ENCODE measurements at places on chromosomes 3 and 15. TPM values are rescaled to one million over a fixed set of nuclear protein-coding genes. Genes with fewer than 3 reads are reported as not detected.

DNA sequence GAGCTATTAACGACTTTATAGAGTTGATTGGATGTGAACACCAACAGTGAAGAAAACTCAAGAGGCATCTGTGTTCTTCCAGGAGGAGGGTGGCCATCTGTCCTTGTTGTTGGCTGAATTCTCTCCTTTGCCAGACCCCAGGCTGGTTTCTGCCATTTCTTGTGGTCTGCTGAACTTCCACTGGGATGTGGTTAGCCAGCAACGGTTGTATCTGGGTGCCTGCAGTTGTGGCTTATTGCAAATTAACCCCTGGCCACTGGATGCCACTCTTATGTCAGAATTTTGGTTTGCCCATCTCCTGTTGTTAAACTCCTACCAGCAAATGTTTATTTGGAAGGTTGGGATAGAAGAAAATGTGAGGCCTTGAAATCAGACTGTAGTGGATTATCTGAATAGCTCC, 163.6 kb upstream of the TBC1D5 start:
- no peak for DNase-seq

The FAN1 gene
- 8.2 TPM for total RNA-seq

GRCh38 chr3:33269385-33269784, 7.9 kb upstream of the FBXL2 start:
- DNase-seq, result no peak

GRCh38 chr3:192207239-192207638, 520.1 kb downstream of the FGF12 start:
- no peak for DNase-seq

The CAMK1 gene
- 17.3 TPM for total RNA-seq

DNA sequence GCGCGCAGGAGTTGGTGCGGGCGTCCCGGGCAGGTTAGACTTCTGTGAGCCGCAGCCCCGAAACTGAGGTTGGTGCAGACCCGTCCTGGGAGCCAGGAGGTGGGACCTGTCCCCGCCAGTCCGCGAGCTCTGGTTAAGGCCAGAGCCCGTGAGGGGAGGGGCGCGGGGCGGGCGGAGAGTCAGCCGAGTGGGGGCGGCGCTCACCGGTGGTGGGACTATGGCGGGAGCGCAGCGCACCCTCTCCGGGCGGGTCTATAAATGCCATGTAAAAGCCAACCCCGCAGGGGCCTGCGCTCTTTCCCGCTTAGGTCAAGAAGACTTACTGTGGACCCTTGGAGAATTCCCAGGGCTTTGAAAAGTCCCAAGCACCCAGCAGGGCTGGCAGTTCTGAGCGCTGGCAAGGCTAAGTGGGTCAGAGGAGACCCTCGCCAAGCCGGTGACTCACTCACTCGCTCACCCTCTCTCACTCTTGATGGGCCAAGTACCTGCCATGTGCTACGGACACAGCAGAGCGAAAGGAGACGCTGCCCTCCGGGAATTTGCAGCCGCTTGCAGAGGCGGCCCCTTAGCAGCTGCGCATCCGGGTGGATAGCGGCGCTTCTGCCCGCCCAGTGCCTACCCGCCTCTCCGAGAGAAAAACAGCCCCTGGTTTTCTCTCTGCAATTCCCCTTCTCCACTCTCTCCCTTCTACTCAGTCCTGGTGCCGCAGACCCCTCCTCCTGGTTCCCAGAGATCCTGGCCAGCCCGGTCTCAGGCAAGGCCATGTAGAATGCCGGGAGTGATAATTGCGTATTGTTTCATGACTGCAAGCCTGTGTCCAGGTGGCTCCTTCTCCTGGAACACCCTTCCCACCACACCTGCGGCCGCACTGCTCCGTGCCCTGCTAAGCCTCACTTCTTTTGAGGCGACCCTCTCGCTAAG, at the start of gene ALDH1L1:
TSS of gene ALDH1L1 (minus strand) at position 110 of the 921 bp plus-strand sequence. CDS start 19,607 bp downstream, outside the sequence.
- DNase-seq, result peak; percentile 75

GRCh38 chr15:60223176-60223575, 174.6 kb downstream of the ANXA2 start:
- no peak for DNase-seq

DNA sequence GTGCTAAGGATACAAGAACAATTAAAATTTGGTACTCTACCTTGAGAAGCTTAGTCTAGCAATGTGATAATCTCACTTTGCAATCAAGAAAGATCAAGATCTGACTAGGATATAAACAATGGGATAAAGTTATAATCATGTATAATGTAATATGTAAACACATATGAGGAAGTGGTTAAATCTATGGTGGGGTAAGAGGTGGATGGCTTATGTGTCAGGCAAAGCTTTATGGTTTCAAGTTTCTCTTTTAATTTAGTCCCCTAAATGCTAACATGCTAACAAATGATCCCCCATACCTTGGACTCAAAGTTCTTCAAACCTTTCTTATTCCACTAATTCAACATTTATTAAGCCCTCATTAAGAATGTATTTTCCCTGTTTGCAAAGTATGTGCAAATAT, 2.5 kb downstream of the RSL24D1 start:
- no peak for DNase-seq

The CHRM5 gene
- not detected for total RNA-seq

GRCh38 chr15:80507131-80507530, 102.9 kb downstream of the ARNT2 start:
- DNase-seq, result no peak

The TGM5 gene
- total RNA-seq, result not detected

GRCh38 chr15:97085731-97086130, 755.2 kb downstream of the NR2F2 start:
- DNase-seq, result no peak

DNA sequence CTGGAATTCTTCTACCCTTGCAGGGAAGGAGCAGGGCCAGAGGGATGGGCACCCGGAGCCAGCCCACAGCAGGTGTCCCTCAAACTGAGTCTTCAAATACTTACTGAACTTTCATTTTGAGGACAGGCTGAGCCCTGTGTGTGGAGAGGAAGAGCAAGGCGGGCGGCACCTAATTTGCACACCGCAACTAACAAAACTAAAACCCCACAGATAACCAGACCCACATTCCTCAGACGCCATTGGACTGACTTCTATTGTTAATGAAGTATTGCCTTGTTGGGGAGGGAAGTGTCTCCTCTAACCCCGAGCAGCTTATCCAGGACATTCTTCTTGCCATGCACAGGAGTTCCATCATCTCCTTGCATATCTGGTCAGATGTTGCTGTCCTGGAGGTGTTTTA, 105.2 kb upstream of the NR2E3 start:
- no peak for DNase-seq

GRCh38 chr3:45844616-45845015, 2.7 kb upstream of the LZTFL1 start:
- DNase-seq, result no peak

DNA sequence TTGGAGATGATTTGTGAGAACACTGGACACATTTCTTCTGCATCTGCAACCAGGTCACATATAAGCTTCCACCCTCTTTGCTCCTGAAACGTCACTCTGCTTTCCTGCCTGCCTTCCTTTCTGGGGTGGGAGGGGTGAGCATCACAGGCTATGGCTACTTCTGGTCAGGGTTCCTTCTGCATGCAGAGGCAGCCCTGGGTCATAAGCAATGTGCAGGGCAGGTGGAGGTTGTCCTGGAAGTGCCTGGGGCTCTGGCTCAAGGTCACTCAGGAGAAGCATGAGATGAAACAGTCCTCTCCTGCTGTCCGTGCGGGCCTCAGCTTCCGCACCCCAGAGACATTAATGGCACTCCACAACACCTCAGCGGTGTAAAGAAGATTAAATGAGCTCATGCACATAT, 15.1 kb downstream of the SLC6A20 start:
- DNase-seq, result peak; percentile 6

The PEX5L gene
- not detected for total RNA-seq

The BCL2A1 gene
- 2.9 TPM for total RNA-seq

Data from liver (tissue), 10 donors.